Hematopoietic multipotent progenitor cell treated with erythropoietin and hydrocortisone succinate and interleukin-3 and kit ligand, for 8 days (in vitro differentiated cells): ENCODE measurements at places on chromosomes 16 and 17.

- no peak for DNase-seq
Observed at GRCh38 chr17:72301887-72302286, 181.1 kb downstream of the SOX9 start.

DNA sequence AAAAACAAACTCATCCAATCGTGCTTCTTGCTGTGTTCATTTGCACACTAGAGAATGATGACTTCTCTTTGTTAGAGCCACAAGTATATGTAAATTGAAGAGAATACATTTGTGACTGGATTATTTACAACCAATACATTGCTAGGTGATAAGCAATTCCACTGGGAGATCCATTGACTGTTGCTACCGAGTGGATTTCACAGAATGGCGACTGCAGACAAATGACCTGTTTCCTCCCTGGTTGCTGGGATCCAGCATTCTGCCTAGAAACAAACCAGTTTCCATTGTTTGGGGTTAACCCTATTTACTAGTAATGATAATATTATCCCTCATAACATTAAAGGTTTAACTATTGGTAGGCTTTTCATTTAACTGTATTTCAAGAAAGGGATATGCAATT lies 36.9 kb upstream of the CPHXL start:
- no peak for DNase-seq

DNA sequence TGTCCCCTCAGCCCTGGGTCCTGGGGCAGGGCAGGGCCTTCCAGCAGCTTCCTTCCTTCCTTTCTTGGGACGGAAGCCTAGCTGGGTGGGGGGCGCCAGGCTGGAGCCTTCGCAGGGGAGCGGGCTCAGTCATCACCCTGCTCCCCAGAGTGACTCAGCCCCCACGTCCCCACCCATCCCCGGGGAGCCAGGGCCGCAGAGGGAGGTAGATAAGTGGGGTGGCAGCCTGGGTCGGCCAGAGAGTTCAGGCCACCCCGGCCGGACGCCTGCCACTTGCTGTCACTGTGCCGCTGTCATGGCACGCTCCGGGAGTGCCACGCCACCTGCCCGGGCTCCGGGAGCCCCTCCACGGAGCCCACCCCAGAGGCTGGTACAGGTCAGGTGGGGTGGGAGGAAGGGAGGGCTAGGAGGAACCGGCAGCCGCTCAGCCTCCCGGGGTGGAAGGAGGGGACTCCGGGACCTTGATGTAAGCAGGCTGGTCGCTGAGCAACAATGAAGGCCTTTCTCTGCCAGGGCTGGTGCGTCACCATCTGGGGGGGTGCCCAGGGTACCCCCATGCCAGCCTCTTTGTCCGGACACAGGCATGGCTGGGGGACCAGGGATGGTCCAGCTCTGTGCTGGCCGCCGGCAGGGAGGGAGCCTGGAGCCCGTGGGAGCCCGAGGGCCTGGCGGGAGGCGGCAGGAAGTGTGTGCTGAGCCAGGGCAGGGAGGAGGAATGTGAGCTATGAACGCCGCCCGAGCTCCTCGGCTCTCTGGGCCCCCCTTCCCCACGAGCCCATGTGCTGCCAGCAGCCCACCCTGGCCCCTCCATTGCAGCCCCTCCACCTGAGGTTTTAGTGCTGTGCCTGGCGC lies 6.6 kb downstream of the NHERF2 start:
- no peak for DNase-seq

- DNase-seq = peak; percentile 76
Observed at GRCh38 chr17:57481910-57482391, 225.6 kb downstream of the MSI2 start.

GRCh38 chr17:55172612-55173011 lies 92.1 kb upstream of the HLF start:
- DNase-seq = no peak

- no peak for DNase-seq
Observed at GRCh38 chr17:74080656-74081582, 122.6 kb upstream of the RPL38 start.

DNA sequence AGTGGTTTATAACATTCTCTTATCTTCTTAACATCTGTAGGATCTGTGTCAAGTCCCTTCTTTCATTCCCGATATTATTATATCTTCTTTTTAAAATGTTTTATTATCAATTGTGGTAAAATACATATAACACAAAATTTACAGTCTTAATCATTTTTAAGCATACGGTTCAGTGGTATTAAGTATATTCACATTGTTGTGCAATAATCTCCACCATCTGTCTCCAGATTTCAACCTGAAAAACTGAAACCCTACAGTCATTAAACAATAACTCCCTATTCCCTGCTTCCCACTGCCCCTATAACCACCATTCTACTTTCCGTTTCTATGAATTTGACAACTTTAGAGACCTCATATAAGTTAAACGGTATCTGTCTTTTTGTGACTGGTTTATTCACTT lies 45.5 kb downstream of the CEP112 start:
- DNase-seq = no peak

- DNase-seq = peak; percentile 79
Observed at GRCh38 chr17:49252148-49252695, 21.6 kb upstream of the PHOSPHO1 start.

DNA sequence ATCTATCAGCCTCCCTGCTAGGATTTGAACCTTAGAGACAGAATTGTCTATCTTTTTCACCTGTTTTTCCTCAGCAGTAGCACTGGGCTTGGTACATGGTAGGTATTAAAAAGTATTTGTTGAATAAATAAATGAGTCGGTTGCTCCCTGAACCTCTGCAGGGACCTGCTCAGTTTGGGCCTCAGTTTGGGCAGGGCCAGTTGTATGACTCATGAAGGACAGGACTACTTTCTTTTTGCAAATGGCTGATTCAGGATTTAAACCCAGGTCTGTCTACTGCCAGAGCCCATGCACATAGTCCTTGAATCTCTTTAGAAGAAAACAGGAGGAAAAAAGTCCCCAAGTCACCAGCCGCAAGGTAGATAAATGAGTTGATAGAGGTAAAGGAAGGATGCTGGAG lies 3.1 kb downstream of the MMP2 start:
- DNase-seq = no peak

DNA sequence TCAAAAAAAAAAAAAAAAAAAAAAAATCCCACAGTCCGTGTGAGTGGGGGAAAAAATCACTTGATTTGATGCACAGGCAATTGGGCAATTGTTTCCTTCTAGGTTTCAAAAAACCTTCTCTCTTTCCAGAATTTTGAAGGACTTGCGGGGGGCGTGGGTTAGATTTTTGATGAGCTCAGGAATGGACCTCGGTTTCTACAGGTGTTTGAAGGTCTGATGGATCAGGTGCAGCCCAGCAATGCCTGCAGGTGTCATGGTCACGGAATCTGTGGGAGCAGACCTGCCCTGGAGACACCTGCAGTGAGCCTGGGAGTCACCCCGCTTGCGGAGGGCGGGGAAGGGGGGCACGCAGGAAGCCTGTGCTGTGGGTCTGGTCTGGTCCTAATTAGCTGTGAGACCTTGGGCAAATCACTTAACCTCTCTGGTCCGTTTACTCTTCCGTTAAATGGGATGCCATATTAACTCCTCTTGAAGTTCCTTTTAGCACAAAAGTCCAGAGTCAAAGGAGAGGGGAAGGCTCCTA lies 174.2 kb downstream of the IRF8 start:
- no peak for DNase-seq

DNA sequence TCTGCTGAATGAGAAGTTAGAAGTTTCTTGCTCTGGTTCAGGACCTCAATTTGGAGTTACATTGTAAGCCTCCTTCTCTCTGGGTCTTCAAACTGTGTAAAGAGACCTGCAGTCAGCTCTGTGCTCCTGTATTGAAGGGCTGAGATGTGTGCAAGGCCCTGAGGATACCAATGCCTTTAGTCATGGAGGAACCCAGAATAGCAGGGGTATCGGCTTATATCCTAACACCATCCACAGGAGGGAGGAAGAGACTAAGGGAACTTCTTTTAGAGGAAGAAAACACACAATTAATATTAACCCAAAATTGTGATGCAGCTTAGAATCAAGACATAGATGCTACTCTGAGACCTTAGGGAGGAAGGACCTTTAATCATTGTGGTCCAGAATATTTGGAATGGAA lies 36.5 kb downstream of the GLP2R start:
- DNase-seq = no peak

- DNase-seq = no peak
Observed at GRCh38 chr16:84253173-84253572, 13.4 kb upstream of the KCNG4 start.

GRCh38 chr16:31529108-31529936 lies 1.6 kb downstream of the AHSP start:
- peak; percentile 58 for DNase-seq

GRCh38 chr16:84115919-84116719 lies 623 bp downstream of the MBTPS1 start:
- DNase-seq = peak; percentile 88

- DNase-seq = no peak
Observed at GRCh38 chr17:39130205-39130604, 21.2 kb downstream of the PLXDC1 start.

GRCh38 chr17:28174352-28175046 lies 132.0 kb downstream of the NLK start:
- DNase-seq = peak; percentile 56

- DNase-seq = no peak
Observed at GRCh38 chr17:39213852-39214251, 11.9 kb downstream of the STAC2 start.

GRCh38 chr17:83175119-83175821 lies 95.9 kb downstream of the METRNL start:
- no peak for DNase-seq

DNA sequence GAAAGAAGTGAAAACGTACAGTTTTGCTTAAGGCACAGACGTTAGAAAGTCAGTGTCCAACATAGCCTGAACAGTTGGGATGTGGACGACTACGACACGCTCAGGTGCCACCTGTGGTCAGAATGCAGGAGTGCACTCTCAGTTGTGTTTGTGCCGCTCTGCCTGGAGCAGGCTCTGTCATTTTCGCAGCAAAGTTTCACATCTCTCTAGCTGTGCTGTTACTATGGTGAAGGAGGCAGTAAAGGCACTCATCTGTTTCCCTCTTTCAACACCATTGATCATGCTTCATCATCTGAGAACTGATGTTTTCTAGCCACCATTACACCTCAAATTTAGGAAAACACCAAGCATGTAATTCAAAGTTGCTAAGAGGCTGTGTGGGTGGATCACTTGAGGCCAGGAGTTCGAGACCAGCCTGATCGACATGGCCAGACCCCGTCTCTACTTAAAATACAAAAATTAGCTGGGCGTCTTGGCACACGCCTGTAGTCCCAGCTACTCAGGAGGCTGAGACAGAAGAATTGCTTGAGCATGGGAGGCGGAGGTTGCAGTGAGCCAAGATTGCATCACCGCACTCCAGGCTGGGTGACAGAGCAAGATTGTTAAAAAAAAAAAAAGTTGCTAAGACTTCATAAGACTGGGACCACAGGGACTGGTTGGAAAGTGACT lies 44.9 kb upstream of the DNAJA2 start:
- peak; percentile 9 for DNase-seq

- no peak for DNase-seq
Observed at GRCh38 chr16:86396422-86396821, 113.9 kb upstream of the FOXF1 start.

- no peak for DNase-seq
Observed at GRCh38 chr17:36697903-36698530, 96.6 kb downstream of the MRM1 start.

- DNase-seq = no peak
Observed at GRCh38 chr17:2436316-2436905, 35.6 kb upstream of the MNT start.
